ENCODE measurements at places on chromosomes 3 and 15.

GRCh38 chr3:133591271-133591742 is 17.8 kb downstream of the CDV3 start:
- no peak for DNase-seq

- no peak for DNase-seq
Observed at GRCh38 chr3:186643493-186643892, 3.3 kb downstream of the FETUB start.

- no peak for DNase-seq
Observed at GRCh38 chr3:98603580-98603979, 10.2 kb upstream of the CPOX start.

DNA sequence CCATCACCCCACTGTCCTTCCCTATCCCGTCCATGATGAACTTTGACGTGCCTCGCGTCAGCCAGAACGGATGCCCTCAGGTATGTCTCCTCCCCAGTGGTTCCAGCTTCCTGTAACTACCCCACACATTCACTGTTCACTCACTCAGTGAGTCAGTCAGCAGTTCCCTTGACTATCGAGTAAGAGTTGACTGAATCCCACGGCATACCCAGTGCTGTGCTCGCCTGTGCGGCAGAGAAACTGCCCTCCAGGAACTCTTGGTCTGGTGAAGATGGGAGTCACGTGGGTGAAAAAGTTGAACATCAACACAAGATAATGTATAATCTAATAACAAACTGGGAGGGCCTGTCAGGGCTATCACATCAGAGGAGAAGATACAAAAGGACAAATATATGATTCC is 36.7 kb downstream of the CCDC33 start:
- DNase-seq, result no peak

GRCh38 chr3:170531657-170532335 is 54.1 kb downstream of the SLC7A14 start:
- DNase-seq, result peak; percentile 57

- DNase-seq, result no peak
Observed at GRCh38 chr15:55829826-55830225, 86.9 kb upstream of the PRTG start.

GRCh38 chr3:4734454-4734853 is 241.3 kb downstream of the ITPR1 start:
- DNase-seq, result no peak

DNA sequence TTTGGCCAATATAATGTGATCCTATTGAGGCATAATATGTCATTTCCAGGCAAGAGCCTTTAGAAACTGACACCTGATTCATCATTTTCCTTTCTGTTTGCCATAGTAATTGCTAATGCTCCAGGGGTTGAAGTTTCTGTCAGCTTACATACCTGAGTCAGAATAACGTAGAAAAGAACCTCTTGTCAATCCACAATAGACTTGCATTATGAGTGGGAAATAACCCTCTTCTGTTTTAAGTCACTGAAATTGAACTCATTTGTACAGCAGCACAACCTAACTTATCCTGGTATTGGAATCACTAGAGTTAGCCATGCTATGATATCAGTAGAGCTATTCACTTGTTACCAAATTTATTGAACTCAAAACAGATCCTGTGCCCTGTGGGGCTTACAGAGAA is 101.7 kb upstream of the TP63 start:
- DNase-seq, result no peak

- DNase-seq, result no peak
Observed at GRCh38 chr3:185081521-185081920, 71.3 kb downstream of the C3orf70 start.

DNA sequence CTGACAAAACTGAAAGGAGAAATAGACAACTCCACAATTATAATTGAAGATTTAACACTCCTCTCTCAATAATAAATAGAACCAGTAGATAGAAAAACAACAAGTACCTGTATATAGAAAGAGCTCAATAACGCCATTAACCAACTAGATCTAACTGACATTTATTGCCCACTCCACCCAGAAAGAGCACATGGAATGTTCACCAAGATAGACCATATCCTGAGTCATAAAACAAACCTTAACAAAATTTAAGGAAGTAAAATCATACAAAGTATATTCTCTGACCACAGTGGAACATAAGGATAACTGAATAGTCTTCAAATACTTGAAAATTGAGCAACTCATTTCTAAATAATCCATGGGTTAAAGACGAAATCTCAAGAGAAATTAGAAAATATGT is 25.1 kb downstream of the KBTBD12 start:
- DNase-seq, result no peak

GRCh38 chr3:151859905-151860304 is 13.5 kb upstream of the SUCNR1 start:
- DNase-seq, result no peak

DNA sequence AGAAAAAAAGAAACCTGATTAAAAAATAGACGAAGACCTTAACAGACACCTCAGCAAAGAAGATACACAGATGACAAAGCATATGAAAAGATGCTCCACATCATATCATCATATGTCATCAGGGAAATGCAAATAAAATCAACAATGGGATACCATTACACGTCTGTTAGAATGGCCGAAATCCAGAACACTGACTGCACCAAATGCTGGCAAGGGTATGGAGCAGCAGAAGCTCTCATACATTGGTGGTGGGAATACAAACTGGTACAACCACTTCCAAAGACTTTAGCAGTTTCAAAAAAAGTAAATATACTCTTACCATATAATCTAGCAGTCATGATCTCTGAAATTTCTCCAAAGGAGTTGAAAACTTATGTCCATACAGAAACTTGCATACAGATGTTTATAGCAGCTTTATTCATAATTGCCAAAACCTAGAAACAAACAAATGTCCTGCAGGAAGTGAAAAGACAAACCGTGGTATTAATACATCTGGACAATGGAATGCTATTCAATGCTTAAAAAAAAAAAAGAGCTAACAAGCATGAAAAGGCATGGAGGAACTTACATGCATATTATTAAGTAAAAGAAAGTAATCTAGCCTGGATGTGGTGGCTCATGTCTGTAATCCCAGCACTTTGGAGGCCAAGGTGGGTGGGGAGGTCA is 107.4 kb downstream of the HES1 start:
- no peak for DNase-seq

Data from NCI-H2171 treated with DMSO at 0.1 percent for 48 hours (cell line).